ENCODE measurements at places on chromosomes 2 and 18. TPM values are rescaled to one million over a fixed set of nuclear protein-coding genes. Genes with fewer than 3 reads are reported as not detected.

The KLHL41 gene
- total RNA-seq = 0.15 TPM

The RNPEPL1 gene
- total RNA-seq = 58.6 TPM

The CTLA4 gene
- not detected for total RNA-seq

The LBH gene
- total RNA-seq = 137 TPM

The STPG4 gene
- not detected for total RNA-seq

The C2orf72 gene
- total RNA-seq = 5.3 TPM

The TEX44 gene
- total RNA-seq = not detected

The FOXI3 gene
- not detected for total RNA-seq

The CDKL4 gene
- total RNA-seq = not detected

The AQP12B gene
- not detected for total RNA-seq

The UGT1A3 gene
- 0.19 TPM for total RNA-seq

The GPN1 gene
- total RNA-seq = 60.1 TPM

The GTF2A1L gene
- total RNA-seq = not detected

The METTL4 gene
- total RNA-seq = 4.8 TPM

The TFCP2L1 gene
- 10.0 TPM for total RNA-seq

The OSBPL1A gene
- total RNA-seq = 16.5 TPM

The SMARCAL1 gene
- total RNA-seq = 15.5 TPM

The EPHA4 gene
- 1.3 TPM for total RNA-seq

The MAP2 gene
- total RNA-seq = 1.3 TPM

The G6PC2 gene
- not detected for total RNA-seq

The TGFBRAP1 gene
- total RNA-seq = 15.2 TPM

The SFT2D3 gene
- 5.8 TPM for total RNA-seq

The BCL11A gene
- total RNA-seq = not detected

The SPP2 gene
- total RNA-seq = not detected

Measured in A549 treated with ZK216348 at 1 μM for 4 hours (cell line).